ENCODE measurements at places on chromosomes 13 and 19. TPM values are rescaled to one million over a fixed set of nuclear protein-coding genes. Genes with fewer than 3 reads are reported as not detected.

Gene UNC13A
- 0.02 TPM for total RNA-seq

Gene MBD3L3
- not detected for total RNA-seq

Gene FCER2
- total RNA-seq = 191 TPM

Gene CYP2F1
- not detected for total RNA-seq

Gene SHC2
- total RNA-seq = 0.24 TPM
